Calu3 (cell line): ENCODE measurements at places on chromosomes 12 and 14. TPM values are rescaled to one million over a fixed set of nuclear protein-coding genes. Genes with fewer than 3 reads are reported as not detected.

Gene RSRC2
- 84.0 and 86.9 TPM in 2 replicates for total RNA-seq

Gene C12orf56
- total RNA-seq: 3.8 and 4.7 TPM in 2 replicates

Gene LRFN5
- not detected in 2 replicates for total RNA-seq

Gene BATF
- 1.4 and 2.2 TPM in 2 replicates for total RNA-seq

Gene IRAK3
- total RNA-seq: 7.8 and 12.0 TPM in 2 replicates

Gene VASH1
- total RNA-seq: 1.2 and 1.4 TPM in 2 replicates

Gene MORN3
- 0.76 and 1.2 TPM in 2 replicates for total RNA-seq

Gene SAMD4A
- total RNA-seq: 10.9 and 14.4 TPM in 2 replicates

Gene CIT
- 72.4 and 82.3 TPM in 2 replicates for total RNA-seq

Gene GPR33
- not detected in 2 replicates for total RNA-seq
